WTC11 (cell line): ENCODE measurements at places on chromosomes 7 and 10.
A peak's percentile ranks its signal among the peaks of the same experiment; 100 is the strongest.

DNA sequence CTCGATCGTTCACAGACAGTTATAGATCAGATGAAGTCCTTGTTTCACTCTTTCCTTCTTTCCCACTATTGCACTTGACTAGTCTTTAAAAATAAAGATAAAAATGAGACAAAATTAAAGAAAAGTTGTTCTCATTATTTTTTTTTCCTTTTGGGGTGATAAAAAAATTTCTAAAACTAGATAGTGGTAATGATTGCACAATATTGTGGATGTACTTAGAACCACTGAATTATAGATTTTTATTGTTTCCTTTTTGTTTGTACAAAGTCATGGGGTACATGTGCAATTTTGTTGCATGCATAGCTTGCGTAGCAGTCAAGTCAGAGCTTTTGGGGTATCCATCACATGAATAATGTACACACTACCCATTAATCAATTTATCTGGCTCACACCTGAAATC lies 97.3 kb downstream of the PHTF2 start:
- no peak for DNase-seq

- DNase-seq, result no peak
Observed at GRCh38 chr10:71714031-71714410, 5.6 kb downstream of the C10orf105 start.

GRCh38 chr7:135386776-135387175 lies 123.1 kb downstream of the CNOT4 start:
- no peak for DNase-seq

DNA sequence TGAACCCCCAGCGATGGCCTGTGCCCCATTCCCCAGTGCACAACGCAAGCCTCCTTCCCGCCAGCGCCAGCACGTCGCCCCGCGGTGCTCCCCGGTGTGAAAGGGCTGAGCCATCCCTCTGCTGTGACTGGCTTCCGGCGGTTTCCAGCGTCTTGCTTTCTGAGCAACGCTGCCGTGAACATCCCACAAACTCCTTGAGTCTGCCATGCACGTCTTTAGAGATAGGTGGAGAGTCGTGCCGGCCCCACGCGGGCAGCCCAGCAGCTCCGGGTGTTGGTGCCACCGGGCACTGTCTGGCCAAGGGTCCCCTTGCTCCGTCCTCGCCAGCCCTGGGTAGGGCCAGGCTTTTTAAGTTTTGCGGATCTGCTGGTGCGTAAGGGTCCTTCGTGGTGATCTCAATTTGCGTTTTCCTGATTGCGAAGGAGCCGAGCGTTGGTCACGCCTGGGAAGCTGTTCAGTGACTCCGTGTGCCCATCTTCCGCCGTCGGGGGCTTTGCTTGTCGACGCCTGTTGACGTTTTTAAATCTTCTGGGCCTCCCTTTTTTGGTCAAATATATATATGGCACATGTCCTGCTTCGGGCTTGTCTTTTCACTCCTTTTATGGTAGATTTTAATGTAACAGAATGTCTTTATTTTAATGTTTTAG lies 70.6 kb downstream of the FOXL3 start:
- DNase-seq, result no peak

GRCh38 chr10:72320676-72321247 lies 34.0 kb downstream of the DNAJB12 start:
- DNase-seq, result peak; percentile 89

- DNase-seq, result no peak
Observed at GRCh38 chr7:138814816-138815332, 16.9 kb upstream of the ATP6V0A4 start.

DNA sequence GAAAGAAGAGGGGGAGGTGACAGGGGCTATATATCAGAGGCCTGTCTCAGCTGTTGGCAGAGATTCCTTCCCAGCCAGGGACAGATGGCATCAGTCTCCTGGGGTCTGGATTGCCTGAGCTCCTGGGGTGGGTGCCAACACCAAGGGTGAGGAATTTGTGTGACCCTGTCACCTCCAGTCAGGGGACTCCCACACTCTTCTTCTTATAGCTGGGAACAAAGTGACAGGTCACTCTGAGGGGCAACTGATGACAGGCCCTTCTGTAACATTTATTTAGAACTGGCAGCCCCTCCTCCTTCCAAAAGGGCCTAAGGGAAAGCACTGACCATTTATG lies 53.7 kb upstream of the DUSP5 start:
- no peak for DNase-seq

DNA sequence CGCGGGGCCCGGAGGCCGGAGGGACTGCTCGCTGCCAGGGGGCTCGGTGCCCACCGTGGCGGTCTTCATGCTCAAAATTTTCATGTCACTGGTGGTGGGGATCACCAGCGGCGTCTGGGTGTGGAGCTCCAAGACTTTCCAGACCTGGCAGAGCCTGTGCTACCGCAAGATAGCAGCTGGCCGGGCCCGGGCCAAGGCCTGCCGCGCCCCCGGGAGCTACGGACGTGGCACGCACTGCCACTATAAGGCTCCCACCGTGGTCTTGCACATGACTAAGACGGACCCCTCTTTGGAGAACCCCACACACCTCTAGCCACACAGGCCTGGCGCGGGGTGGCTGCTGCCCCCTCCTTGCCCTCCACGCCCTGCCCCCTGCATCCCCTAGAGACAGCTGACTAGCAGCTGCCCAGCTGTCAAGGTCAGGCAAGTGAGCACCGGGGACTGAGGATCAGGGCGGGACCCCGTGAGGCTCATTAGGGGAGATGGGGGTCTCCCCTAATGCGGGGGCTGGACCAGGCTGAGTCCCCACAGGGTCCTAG lies 2.0 kb downstream of the FZD9 start:
- DNase-seq, result no peak

GRCh38 chr7:27395626-27396025 lies 153.0 kb downstream of the EVX1 start:
- no peak for DNase-seq

GRCh38 chr10:80506836-80507487 lies 30.7 kb upstream of the SH2D4B start:
- no peak for DNase-seq

- no peak for DNase-seq
Observed at GRCh38 chr7:138338361-138338760, 121.7 kb upstream of the TRIM24 start.

DNA sequence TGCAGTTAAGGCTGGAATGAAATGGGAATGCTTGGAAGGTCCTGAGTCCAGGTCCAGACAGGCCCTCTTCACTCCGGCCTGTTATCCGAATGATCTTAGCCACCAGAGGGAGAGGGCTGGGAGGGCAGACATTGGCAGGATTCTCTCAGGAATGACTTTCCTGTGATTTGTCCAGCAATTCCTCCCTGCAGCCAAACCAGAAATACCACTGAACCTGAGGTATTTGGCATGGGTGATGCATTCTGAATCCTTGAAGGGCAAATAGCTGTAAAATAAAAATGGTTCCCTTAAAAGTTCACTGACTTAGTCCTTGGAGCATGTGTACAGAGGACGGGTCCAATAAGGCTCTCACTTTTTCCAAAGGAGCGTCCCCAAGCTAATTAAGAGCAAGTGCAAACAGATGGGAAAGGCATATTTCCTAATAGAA lies 77.5 kb upstream of the HABP2 start:
- no peak for DNase-seq

DNA sequence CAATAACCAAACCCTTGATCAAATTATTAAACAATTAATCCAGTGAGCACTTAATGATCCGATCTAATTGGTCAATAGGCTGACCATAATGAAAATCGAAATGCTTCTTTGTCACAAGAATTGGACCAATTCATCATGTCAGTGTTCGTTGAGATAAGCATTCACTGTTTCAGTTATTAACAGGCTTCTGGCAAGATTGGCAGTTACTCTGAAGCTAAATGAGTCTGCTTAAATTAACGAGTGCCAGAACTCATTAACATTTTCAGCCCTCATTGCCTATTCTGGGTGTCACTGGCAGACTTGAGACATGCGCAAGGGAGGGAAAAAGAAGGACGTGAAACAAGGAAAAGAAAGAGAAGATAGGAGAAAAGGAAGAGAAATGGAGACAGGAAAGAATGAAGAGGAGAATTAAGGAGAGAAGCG lies 30.7 kb upstream of the SLC26A3 start:
- no peak for DNase-seq

GRCh38 chr10:22630234-22631174 lies 83.9 kb downstream of the PIP4K2A start:
- DNase-seq, result no peak

GRCh38 chr10:7408291-7409044 lies 2.4 kb downstream of the SFMBT2 start:
- peak; percentile 59 for DNase-seq

GRCh38 chr7:124124201-124124600 lies 91.3 kb upstream of the TMEM229A start:
- no peak for DNase-seq

- no peak for DNase-seq
Observed at GRCh38 chr10:31004611-31005193, 27.0 kb downstream of the ZNF438 start.

GRCh38 chr10:59865101-59865500 lies 41.3 kb downstream of the CCDC6 start:
- DNase-seq, result peak; percentile 26
